ENCODE measurements at places on chromosomes 1 and 21.

- peak; percentile 79 for DNase-seq
These were observed 33.3 kb upstream of the CSF1 start for GRCh38 chr1:109877317-109877771.

DNA sequence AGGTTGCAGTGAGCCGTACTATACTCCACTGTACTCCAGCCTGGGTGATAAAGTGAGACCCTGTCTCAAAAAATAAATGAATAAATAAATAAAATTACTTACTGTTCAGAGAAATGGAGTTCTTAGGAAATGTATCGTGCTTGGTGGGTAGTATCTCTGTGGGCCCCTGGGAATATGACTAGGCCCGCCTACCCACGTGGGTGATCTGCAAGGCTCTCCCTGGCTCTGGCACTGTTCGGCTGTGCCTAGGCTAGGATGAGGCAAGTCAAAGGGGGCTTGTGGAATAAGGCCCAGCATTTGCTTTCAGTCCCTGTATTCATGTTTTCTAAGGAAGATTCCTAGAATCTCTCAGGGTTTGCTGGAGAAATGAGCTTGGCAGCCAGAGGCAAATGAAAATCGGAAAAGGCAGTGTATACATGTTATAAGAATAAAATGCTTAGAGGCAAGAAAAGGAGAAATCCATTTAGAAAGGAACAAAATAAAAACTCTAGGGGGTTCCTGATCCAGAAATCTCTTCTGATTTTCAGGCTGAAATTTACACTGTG, 4.5 kb upstream of the CSRP1 start:
- DNase-seq: no peak

DNA sequence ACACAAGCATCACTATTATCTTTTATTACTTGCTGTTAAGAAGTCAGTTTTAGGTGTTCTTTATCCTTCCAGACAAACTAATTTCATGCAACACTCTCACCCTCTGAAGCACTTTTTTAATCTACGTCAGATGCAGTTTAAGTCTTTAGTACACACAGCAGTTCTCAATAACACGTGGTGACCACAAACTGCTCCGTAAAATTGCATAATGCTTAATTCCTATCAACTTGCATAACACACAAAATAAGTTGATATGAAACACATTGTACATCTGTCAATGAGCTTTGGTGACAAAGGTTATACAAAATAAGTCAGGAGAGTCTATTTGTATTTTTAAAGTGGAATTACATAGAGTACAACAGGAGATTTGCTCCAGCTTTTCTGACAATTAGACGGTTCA, 140.9 kb upstream of the ETS2 start:
- DNase-seq: no peak

GRCh38 chr21:42580793-42581321, 67.2 kb downstream of the SLC37A1 start:
- DNase-seq: no peak

DNA sequence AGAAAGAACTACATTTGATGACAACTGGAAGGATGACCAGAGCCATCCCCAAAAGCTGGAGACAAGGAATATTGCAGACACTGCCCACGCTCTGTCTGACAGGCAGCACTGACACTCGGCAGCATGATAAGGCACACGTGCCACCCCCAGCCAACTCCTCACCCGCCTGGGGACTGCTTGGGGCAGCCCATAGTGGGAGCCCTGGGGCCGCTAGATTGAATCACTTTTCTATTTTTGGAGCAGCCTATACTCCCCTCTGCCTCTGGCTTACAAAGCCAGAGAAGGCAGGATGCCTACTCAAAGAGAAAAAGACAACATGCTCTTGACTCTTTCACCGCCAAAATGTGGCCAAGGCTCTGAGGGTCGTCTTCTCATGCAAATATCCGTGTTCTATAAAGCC, 1.3 kb downstream of the SMG5 start:
- no peak for DNase-seq

DNA sequence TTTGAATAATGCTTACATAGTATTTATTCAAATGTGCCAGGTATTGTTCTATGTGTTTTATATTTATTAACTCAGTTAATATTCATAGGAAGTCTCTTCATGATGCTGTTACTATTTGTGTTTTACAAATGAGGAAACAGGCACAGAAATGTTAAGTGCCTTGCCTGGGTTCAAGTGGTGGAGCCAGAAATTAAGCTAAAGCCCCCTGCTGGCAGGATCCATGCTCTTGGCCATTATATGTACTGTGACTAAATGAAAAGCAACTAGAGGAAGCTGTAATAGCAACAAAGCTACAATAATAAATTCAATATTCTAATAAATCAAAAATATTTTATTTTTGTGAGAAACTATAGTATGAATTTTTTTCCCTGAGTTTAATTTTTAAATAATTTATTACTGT, 30.0 kb downstream of the IARS2 start:
- DNase-seq: no peak

GRCh38 chr1:107830075-107830474, 134.9 kb downstream of the VAV3 start:
- DNase-seq: no peak

- DNase-seq: no peak
These were observed 11.4 kb downstream of the FASLG start for GRCh38 chr1:172670316-172670715.

GRCh38 chr1:225866061-225866837, 15.9 kb downstream of the TMEM63A start:
- DNase-seq: no peak

- no peak for DNase-seq
These were observed 66.1 kb downstream of the TMEM53 start for GRCh38 chr1:44608141-44608540.

DNA sequence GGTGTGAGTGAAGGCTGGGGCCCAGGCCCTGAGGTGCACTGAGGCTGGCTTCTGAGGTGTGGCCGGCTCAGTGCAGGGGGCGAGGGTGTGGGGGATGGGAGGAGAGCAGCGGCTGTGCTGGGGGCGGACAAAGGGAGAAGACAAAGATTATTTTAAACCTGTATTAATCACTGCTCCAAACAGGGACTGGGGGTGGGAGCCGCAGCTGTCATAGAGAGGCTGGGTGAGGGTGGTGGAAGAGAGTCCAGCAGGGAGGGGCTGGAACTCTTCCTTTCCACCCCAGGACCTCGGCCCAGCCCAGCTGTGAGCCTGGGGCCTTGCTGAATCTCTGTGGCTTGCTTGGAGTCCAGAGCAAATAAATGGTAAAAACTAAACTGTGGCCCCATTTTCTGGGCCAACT, 106.9 kb downstream of the KCND3 start:
- DNase-seq: no peak

- no peak for DNase-seq
These were observed 15.6 kb downstream of the TPM3 start for GRCh38 chr1:154176337-154176736.

GRCh38 chr21:38973552-38973951, 167.8 kb downstream of the ETS2 start:
- no peak for DNase-seq

DNA sequence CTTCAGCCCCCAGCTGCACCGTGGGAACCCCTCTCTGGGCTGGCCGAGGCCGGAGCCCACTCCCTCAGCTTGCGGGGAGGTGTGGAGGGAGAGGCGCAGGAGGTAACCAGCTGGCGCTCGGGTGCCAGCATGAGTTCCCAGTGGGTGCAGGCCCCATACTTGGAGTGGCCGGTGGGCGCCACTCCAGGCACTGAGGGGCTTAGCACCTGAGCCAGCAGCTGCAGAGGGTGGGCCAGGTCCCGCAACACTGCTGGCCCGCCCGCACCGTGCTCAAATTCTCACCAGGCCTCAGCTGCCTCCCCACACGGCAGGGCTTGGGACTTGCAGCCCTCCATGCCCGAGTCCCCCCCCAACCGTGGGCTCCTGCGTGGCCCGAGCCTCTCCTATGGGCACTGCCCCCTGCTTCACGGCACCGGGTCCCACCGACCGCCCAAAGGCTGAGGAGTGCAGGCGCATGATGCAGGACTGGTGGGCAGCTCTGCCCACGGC, 47.2 kb downstream of the LRRC53 start:
- peak; percentile 41 for DNase-seq

- DNase-seq: no peak
These were observed 4.9 kb downstream of the CROCC start for GRCh38 chr1:16926491-16927073.

GRCh38 chr1:147625362-147625995, 44.8 kb downstream of the ACP6 start:
- DNase-seq: no peak

DNA sequence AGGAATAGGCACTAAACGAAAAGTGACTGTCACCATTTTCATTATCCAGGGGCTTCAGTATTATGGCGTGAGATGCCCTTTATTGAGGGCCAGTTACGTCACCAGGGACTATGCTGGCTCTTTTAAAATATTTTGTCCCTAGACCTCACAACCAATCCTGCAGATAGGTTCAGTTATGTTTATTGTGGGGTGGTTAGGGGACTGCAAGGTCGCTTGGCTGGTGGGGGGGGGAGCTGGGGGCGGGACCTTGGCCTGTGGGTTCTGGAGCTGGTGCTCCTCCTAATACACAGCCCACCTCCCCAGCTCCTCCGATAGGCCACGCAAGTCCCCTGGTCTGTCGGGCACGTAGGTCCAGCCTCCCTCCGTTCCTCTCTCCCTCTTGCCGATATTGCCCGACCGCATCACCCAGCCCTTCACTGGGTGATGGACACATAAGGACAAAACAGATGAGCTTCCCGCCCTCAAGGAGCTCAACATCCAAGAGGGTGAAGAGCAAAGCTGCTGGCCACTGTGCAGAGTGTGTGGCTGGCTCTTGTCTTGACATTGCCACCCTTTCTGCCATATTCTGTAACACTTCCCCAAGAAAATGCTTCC, 271.8 kb downstream of the MATN1 start:
- DNase-seq: no peak

GRCh38 chr21:14869984-14870852, 194.6 kb downstream of the NRIP1 start:
- DNase-seq: no peak

GRCh38 chr1:204025917-204026707, 46.8 kb upstream of the SOX13 start:
- DNase-seq: no peak

- no peak for DNase-seq
These were observed 272.9 kb downstream of the NEGR1 start for GRCh38 chr1:72009173-72010093.

DNA sequence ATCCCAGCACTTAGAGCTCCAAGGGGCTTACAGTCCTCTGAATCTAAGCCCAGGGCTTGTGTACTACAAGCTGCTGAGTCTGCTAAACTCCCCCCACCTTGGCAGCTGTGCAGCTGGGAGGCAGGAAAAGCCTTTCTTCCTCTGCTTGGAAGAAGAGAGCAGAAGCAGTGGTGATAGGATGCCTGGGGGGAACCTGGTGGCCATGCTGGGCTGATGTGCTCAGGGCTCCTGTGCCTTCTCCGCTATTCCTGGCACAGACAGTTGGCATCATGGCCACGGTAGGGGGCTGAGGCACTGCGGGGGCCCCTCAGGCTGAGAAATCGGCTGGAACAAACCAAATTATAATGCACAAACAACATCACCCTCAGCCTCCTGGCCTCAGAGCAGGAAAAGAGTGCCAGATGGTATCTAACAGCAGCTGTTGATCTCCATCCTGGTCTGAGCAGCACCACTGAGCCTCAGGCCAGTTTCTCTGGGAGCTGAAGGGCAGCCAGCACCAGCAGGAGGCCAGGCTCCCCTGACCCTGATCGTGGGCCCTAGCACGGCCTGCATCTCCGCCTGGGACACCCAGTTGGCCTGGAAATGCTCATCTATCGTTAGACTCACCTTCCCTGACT, 35.8 kb downstream of the ECE1 start:
- DNase-seq: no peak

- no peak for DNase-seq
These were observed 18.1 kb upstream of the IRF2BP2 start for GRCh38 chr1:234628089-234628488.

- DNase-seq: peak; percentile 26
These were observed 12.3 kb downstream of the NCF2 start for GRCh38 chr1:183577897-183578465.

GRCh38 chr1:81679942-81680341, 120.8 kb upstream of the ADGRL2 start:
- DNase-seq: no peak

- DNase-seq: no peak
These were observed 300.7 kb downstream of the SIPA1L2 start for GRCh38 chr1:232329103-232329813.

DNA sequence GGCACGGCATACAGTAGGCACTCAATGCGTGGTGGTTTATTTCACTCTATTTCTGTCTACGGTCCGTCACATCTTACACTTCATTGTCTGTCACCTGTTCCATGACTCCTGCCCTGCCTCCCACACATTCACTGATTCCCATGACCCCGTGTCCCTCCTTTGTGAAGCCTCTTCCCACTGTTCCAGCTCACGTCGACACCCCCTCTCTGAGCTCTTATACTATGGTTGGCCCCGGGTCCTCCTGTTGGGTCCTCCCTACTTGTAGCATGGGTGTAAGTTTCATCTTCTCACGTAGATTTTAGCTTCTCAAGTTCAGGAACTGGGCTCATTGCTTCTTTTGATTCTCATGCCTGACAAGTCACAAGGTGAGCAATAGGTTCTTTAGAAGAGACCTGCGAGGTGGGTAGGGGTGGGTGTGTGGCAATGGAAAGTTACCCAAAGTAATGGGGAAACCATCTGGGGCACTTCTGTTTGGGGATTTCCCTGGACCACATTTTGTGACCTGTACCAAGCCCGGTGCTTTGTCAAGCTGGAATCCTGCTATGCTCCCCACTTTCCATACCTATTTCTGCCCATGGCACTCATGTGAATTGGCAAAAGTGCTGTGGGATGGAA, 22.1 kb upstream of the IL10 start:
- DNase-seq: no peak

GRCh38 chr1:179966551-179966950, 11.9 kb downstream of the CEP350 start:
- no peak for DNase-seq

DNA sequence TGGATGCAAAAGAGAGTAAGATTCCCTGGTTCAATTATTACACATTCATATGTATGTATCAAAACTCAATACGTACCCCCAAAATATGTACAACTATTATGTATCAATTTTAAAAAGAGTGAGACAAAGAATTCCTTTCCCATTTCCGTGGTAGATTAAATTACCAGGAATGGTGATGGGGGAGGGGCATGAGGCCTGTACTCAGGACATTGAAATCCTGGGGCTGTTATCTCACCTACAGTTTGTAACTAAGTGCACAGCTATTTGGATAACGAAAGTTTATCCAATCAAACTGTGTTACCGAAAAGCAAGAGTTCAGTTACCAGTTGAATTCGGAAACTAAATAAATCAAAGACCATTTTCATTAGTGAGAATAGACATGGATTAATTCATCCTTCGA, 8.3 kb upstream of the ESRRG start:
- DNase-seq: no peak

- DNase-seq: no peak
These were observed 22.4 kb downstream of the CAPZB start for GRCh38 chr1:19462781-19463503.

- DNase-seq: no peak
These were observed 114.9 kb upstream of the SERTAD4 start for GRCh38 chr1:210117681-210118170.

Measured in sciatic nerve (tissue), 2 donors.